ENCODE measurements at places on chromosomes 2 and 18.

DNA sequence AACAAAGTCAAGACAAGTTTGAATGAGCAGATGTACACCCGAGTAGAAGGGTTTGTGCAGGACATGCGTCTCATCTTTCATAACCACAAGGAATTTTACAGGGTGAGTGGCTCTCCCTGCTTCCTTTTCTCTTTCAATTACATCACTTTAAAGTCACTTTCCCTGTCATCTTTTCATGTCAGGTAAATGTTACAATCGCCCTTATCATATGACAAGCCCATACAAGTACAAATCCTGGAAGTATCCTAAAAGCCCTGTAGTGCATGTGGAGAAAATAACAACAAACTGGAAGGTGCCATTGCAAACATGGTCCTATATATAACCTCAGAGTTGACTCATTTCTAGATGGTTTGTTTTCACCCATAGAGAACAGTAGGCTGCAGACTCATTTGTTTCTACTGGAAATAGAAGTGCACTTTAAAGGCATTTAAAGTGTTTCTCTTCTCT lies 126.0 kb downstream of the SP100 start:
- no peak for DNase-seq

DNA sequence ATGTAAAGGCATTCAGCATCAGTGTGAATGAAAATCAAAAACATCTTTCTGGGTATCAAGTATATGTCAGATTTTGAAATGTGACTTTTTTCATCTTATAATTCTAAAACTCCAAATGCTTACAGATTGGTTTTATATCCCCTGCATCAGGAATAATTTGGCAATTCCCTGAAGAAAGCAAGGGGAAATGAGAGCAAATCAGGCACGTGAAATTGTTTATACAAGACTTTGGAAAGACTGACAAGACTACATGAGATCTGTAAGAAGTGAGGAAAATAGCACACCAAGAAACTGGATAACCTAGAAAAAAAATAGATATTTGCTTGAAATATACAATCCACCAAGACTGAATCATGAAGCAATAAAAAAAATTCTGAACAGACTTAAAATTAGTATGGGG lies 13.8 kb downstream of the COL6A3 start:
- DNase-seq, result no peak

GRCh38 chr2:118386641-118387302 lies 298.5 kb downstream of the INSIG2 start:
- no peak for DNase-seq

DNA sequence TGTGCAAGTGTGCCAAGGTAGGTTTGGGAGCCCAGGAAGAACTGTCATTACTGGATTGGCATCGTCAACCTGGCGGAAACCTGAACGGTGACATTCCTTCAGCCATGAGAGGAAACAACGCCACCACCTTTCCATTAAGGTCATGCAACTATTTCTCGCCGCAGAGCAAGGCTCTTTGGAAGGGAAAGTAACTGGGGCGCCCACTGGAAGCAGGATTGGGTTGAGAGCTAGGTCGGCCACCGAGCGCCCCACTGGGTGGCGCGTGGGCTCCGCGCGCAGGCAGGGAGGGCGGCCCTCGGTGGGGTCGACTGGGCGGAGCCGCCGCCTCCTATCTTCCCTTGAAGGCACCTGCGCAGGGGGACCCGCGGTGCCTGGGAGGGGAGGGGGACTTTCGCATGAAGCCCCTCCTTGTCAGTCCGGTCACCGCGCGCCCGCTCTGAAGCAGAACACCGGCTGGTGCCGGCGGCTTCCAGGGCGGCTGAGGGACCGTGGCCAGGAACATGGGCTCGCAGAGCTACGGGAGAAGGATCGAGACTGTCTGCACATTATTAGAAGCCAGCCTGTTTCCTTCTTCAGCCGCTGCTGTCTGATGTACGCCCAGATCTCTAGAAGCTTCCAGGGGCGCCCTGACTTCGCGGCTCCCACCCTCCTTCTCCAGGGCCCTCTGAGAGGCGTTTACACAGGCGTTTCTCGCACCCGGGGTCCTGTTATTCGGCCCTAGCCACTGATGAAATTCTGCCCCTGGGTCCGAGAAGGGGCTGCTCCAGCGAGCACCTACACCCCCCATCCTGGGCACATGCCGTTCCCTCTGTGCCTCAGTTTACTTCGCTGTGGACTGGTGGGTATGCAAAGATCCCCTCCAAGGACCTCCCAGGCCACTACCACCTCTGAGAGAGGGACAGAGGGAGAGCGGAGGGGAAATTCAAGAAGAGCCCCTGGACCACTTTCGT lies 27.3 kb upstream of the MAL start:
- DNase-seq, result no peak

DNA sequence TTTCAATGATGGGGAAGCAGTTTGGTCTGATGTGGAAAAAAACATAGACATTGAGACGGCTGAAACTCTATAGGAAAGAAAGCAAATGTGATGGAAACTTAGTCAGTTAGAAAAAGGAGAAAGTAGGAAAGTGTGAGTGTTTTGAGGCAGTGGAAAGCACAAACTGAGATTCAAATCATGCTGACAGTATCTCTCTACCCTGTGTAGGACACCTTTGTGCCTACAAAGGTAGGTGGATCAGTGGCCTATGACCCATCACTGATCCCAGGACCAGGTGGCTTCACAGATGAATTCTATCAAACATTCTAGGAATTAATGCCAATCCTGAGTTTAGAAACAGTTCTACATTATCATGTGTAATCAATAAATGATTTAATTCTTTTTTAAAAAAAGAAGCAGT lies 57.1 kb downstream of the CD226 start:
- DNase-seq, result no peak

DNA sequence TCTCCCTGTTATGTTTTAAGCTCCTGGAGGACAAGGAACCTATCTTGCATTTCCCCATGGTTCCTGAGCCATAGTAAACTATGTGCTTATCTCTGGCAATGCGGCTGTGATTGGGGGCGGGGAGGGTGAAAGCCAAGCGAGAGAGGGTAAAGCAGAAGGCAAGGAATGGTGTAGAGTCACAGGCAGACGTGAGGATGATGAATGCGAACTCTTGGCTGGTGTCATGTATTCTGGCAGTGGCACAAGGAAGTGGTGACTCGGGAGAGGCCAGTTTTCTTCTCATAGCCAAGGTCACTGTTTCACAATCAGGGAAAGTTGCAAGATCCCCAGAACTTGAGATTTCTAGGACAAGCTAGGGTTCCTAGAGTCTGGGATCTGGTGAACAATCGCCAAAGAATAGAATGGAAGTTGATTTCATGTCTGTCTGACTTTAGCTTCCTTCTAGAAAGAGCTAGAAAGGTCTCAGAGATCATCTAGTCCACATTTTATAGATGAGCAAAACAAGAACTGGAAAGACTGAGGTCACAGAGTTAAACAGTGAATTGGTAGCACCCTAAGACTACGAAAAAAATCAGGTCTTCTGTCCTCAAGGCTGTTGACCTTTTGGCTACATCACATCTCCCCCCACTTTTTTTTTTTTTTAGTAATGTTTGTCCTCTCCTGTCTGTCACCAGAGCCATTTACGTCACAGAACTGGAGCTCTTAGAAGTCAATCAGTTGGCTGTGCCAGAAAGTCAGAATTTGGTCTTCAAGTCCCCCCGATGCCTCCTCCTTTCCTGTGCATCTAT lies 137.0 kb downstream of the BCL11A start:
- peak; percentile 12 for DNase-seq

- DNase-seq, result no peak
Measured at GRCh38 chr2:168355121-168355520, 101.0 kb upstream of the CERS6 start.

- no peak for DNase-seq
Measured at GRCh38 chr18:5662586-5663090, 118.8 kb upstream of the EPB41L3 start.

- no peak for DNase-seq
Measured at GRCh38 chr2:144010096-144010836, 509.7 kb downstream of the ZEB2 start.

DNA sequence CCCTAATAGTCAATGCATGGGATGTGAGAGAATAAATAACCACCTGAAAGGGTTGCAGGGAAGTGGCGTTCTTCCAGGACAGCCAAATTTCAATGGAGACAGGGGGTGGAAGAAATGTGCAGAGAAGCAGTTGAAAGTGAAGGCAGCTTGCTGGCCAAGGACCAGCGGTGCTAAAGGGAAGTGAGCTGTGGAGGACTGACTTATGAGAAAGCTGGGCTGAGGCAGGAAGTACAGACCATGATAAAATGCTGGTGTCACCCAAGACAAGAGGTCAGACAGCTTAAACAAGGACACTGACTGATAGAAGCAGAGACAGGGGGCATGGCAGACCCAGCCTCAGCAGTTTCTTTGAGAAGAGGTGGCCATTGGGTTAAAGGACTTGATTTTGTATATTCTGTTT lies 106.7 kb downstream of the DTNB start:
- peak; percentile 51 for DNase-seq

- no peak for DNase-seq
Measured at GRCh38 chr2:173979751-173980351, 14.7 kb upstream of the SP3 start.

DNA sequence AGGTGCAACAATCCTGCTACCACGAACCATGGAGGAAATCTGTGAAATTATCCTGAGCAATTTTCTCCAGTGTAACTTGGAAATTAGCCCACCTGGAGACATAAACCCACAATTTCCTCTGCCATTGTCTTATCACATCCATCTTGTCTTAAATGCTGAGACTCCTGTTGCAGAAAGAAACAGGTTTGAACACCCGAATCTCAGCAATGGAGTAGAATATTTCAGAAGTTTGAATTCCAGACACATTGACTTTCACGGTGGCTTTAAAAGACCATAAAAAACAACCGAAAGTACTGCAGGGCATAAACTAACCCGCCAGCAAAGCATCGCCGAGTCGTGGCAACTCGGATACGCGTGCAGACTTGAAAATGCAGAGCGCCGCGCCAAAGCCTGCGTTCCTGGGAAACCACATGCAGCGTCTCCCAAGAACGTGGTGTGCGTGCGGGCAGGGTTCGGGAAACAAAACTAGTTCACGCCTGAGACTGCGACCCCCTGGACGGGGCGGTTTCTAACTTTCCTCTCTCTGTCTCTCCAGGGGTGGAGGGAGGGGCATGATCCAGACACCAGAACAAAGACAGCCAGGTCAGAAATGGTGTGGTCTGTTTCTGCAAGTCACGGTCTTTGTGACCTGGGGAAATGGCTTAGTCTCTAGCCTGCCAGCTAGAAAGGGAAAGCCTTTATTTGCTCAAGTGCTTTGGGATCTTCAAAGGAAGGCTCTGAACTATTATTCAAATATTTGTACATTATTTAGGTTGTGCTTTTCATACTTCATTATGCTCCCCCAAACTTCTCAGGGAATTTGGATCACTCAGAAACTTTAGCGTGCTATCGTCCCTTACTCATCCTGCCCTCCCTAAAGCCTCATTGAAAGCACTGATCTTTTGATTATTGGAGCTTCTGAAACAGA lies 26.9 kb upstream of the KCTD1 start:
- DNase-seq, result no peak

DNA sequence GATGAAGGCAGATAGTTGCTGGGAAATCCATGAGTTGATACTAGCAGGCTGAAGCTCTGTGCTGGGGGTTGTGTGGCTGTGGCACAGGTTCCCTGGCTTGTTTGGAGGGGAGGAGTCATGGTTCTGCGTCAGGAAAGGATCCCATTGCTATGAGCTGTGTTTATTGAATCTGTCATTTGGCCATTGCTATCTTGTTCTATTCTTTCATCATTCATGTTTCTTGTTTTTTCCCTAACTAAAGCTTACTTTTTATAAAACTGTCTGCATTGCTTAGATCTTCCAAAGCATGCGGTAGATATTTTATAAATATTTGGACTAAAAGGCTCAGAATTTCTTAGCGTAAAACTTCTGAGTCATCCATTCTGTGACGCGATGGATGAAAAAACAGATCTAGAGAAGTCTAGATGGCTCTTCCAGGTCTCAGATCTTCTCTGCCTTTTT lies 335.3 kb downstream of the PTPRM start:
- no peak for DNase-seq

All from hematopoietic multipotent progenitor cell treated with erythropoietin and hydrocortisone succinate and interleukin-3 and kit ligand, for 8 days (in vitro differentiated cells).